Upper lobe of right lung (tissue), 1 donor: ENCODE measurements at places on chromosomes 5 and 9. TPM values are rescaled to one million over a fixed set of nuclear protein-coding genes. Genes with fewer than 3 reads are reported as not detected.

SOHLH1 gene
- total RNA-seq: not detected

- DNase-seq: peak; percentile 16
- H3K36me3 ChIP-seq: no peaks in the 10 kb centered on the region
- no peak overlapping the region for H3K27ac ChIP-seq
- no peak overlapping the region for H3K4me3 ChIP-seq
- H3K27me3 ChIP-seq: peaks cover 40% of the 10 kb centered on the region
These were observed 105.6 kb downstream of the PSD2 start for GRCh38 chr5:139901251-139901575.

ZNF658 gene
- total RNA-seq: 5.8 TPM

- H3K27ac ChIP-seq: no peak overlapping the region
- no peaks in the 10 kb centered on the region for H3K27me3 ChIP-seq
- H3K36me3 ChIP-seq: peaks cover 35% of the 10 kb centered on the region
- peak overlapping the region; percentile 77 for H3K4me3 ChIP-seq
- peaks cover 24% of the 10 kb centered on the region for H3K4me1 ChIP-seq
These were observed 2.0 kb downstream of the CLK4 start for GRCh38 chr5:178624631-178625546.

LAMC3 gene
- 28.5 TPM for total RNA-seq

DNA sequence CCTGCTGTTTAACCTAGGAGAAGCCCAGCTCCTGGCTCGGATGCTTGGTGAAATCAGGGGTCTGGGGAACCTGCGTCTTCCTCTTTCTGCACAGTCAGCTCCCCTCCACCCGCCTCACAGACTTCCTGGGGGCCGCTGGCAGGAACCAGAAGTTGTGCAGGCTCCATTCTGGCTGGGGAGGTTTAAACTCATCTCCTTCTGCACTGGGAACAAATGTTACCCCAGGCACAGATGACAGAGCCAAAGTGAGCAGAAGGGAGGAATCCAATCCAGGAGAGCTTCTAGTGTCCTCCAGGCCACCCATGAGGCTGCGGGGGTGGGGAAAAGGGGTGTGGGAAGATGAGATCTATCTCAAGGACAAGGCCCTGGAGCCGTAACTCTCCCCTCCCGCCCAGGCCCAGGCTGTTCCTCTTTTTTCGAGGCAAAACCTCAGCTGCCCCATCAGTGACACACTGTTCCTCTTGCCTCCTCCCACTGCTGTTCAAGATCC is 31.2 kb downstream of the KCNMB1 start:
- H3K27ac ChIP-seq: peak overlapping the region; percentile 66
- no peaks in the 10 kb centered on the region for H3K36me3 ChIP-seq
- H3K4me1 ChIP-seq: peaks cover 38% of the 10 kb centered on the region
- DNase-seq: peak; percentile 87
- H3K4me3 ChIP-seq: no peak overlapping the region
- peaks cover 15% of the 10 kb centered on the region for H3K27me3 ChIP-seq
